Stimulated activated CD8-positive, alpha-beta memory T cell treated with anti-CD3 and anti-CD28 coated beads, Interleukin-7, amount 100 ng/mL, for 1 hour (primary cell): ENCODE measurements at places on chromosomes 4 and X.

DNA sequence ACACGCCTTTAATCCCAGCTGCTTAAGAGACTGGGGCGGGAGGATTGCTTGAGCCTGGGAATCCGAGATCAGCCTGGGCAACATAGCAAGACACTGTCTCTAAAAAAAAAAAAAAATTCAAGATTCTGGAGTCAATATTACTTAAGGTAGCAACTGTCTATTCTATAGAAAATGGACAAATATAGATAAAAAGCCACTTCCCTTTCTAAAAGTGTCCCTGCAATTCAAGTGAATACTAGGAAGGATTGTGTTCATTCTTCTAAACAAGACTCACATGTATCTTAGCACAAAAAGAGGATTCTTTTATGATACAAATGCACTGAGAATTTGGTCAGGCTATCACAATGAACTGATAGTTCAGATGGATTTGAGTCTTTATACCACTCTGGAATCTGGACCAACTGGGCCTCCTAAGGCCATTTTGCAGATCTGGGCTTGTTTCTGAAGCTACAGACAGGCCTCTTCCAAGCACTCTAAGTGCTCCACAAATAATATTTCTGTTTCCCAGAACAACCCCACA is 7.0 kb downstream of the PKD2 start:
- DNase-seq = no peak

- DNase-seq = no peak
Observed at GRCh38 chr4:3851881-3852280, 85.7 kb downstream of the ADRA2C start.

DNA sequence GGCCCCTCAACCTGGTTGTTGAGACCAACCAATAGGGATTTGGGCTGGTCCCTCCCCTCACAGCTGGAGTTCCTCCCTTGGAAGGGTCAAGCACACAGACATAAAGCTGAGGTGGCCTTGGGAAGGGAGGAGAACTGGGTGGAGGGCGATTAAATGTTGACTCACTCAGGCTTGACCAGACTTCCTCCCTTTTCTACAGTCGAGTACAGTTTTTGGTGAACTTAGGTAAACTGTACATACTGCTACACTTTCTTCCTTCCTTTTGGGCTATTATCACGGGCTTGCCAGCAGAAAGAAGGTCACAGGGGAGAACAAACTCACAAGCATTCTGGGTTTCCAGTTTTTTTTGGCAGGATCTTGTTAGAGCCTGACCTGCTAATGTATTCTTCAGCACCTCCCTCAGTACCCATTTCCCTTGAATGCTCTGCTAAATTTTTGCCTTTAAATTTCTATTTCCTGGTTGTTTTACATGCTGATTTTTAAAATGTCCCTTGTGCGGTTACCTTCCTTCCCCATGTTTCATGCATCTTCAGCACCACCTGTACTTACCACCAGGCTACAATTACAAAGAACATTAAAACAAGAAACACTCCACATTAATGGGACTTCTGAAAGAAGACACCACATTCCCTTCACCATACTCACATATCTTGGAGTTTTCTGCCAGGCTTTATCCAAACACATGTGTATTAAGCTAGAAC is 135.2 kb upstream of the RASGEF1B start:
- DNase-seq = no peak

DNA sequence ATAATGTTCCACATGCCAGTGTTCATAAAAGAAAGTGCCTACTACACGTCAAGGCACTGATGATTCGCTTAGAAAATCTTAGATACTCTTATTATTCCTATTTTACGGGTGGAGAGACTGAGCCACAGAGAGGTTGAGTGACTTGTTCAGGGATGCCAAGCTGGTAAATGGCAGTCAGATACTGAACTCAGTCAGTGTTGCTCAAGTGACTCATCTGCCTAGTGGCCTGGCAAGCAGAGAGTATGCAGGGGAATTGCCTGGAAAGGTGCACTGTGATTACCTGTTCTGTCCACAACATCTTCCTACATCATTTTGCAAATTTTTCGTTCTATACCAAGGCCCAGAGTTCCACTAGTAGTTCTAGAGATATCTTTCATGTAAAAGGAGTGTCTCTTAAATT is 68.4 kb downstream of the RAPGEF2 start:
- DNase-seq = no peak

DNA sequence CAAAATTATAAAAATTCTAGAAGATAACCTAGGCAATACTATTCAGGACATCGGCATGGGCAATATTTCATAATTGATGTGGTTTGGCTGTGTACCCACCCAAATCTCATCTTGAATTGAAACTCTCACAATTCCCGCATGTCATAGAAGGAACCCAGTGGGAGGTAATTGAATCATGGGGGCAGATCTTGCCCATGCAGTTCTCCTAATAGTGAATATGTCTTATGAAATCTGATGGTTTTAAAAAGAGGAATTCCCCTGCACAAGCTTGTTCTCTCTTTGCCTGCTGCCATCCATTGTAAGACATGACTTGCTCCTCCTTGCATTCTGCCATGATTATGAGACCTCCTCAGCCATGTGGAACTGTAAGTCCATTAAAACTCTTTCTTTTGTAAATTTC is 77.7 kb downstream of the DDX60 start:
- no peak for DNase-seq

DNA sequence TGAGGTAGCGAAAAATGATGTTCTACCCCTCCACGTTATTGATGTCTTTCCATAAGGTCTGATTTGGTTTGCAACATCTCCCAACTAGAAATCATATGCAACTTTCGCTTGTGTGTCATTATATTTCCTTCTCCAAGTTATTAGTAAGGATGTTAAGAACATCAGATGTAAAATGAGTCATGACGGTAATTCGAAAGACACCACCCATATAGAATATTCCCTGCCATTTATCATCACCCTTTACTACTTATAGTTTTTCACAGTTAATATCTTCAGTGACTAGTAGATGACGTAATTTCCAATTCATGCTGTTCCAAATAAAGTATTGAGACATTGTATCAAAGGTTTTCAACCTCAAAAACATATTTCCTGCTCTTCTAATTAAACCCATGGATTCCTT is 146.7 kb upstream of the MAP3K15 start:
- DNase-seq = no peak

DNA sequence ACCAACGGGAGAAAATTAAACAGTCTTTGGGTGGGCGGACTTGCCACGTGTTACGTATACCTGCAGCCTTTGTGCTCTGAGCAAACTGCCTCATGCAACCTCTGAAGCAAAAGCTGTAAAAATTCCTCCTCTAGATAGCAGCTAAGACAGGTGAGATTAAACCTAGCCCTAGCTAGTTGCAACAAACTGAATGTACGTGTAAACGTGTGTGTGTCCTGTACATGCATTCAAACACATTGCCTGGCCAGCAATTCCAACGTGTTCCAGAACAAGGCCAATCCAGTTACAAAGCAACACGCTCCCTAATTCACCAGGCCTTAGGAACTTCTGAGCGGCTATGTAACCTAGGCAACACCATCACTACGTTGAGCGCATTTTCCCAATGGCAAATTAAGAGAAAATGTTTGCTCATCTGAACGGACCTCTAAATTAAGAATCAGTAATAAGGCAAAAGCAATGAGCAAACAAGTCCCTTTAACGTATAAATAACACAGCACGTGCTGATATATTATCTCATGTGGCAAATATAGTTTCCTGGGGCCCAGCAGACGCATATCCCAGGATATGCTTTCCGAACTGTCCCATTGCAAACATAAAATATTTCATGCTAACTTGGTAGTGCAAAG is 792 bp downstream of the PPID start:
- no peak for DNase-seq

DNA sequence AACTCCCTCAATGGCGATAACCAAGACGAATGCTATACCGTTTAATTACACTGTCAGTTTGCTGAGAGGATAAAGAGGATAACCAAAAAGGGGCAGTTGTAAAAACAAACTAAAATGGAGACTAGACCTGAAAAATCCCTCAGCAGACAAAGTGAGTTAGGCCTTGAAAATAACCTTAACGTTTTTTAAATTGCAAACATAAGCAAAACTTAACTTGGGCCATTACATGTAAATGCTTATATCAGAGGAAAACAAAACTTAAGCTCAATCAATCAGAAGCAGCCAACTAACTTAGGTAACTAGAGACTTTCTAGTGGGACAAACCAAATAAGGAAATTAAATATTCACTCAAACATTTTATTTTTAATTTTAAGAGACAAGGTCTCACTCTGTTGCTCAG is 17.0 kb upstream of the TAPT1 start:
- DNase-seq = no peak

- no peak for DNase-seq
Observed at GRCh38 chr4:155889031-155889793, 14.3 kb upstream of the TDO2 start.

DNA sequence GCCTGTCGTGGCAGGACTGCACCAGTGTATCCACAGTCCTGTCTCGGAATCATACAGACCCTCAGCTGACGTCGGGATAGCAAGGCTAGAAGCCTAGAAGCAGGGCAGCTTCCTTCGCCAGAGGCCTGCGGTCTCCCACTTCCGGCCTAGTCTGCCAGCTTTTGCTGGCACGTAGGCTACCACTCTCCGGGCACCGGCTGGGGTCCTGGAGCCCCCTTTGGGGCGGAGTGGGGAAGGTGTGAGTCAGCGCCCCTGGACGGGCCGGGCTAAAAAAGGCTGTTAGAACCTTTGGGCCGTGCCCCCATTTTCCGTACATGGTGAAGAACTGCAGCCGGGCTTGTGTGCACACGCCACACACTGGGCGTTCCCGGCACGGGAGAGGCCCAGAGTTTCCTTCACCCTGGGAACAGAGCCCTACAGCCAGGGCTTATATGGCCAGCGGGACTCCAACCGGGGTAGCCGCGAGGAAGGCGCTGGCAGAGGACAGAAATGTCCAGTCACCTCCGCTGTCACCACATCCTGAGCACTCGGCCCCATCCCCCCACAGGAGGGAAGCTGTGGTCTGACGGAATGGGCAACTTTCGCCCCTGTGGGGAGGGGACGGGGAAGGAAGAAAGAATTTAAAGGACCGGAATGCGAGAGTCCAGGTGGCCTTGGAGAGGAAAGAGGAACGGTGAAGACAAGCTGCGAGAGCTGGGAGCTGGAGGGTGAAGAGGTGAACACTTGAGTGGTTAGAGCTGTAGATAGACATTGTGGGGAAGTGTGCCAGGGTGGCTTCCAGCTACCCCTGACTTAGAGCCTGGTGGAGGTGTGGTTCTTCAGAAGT is 4.6 kb downstream of the MAGIX start:
- DNase-seq = no peak

DNA sequence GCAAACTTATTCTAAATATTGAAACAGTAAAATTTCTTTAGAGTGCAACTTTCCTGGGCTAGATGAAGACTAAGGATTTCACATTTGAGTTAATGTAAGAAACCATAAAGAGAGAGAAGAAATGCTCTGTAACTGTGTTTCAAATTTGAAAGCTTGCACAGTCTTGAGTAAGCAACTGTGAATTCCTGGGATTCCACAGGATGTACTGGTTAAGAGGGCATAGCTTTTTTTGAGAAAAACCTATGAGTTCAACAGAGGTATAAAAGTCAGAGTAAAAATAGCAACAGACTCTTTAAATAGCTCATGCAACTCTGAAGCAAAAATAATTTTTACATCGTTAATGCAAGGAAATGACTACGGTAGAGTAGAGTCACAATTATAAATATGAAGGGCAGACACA is 25.5 kb downstream of the ZNF330 start:
- no peak for DNase-seq

DNA sequence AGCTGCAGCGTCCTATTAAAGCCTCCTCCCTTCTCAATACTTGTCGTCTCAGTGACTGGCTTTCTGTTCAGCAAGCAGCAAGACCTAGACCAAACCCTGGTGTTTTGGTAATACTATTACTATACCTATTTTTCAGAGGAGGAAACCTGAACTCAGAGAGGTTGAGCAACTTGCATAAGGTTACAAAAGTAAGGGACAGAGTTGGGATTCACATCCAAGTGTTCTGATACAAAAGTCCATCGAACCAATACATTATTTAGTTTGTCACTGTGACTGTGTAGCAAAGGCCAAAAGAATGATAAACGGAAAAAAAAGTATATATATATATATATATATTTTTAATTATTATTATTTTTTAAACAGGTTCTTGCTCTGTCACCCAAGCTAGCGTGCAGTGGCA is 29.9 kb upstream of the KLHL8 start:
- DNase-seq = no peak

DNA sequence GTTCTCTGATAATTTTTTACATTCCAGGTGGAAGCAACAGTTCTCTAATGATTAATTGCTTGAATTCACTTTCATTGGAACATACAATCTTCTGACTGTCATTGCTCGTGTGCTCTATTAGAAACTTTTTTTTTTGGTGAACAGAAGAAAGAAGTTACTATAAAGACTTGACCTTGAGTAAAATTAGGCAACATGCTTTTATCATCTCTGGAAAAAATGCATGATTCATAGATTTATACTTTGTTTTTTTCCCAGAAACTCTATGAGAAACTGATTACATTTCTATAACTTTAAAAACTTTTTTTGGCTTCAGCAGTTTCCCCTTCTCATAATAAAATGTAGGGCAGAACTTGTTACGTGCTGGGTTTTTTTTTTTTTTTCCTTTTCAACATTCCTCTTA is 167.6 kb downstream of the ARHGAP10 start:
- DNase-seq = no peak

- DNase-seq = no peak
Observed at GRCh38 chr4:137866671-137867070, 334.4 kb upstream of the PCDH18 start.

DNA sequence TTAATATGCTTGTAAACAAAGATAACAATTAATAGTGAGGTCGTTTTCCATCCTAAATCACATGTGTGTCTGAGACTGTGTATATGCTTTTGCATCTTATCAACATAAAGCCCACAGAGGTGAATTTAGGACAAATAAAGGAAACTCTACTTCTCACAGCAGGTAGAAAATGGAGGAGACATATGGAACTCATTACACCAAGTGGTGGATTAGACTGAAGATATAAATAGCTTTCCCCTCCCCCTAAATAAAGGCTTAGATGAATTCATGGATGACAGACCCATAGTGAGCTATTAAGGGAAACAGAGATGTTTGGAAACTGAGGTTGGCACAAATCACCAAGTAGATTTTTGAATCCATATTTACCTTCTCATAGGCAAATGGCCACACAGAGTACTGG is 79.7 kb downstream of the GRIA3 start:
- no peak for DNase-seq

- DNase-seq = no peak
Observed at GRCh38 chr4:106493086-106493485, 124.5 kb upstream of the GIMD1 start.
